ENCODE measurements at places on chromosomes 2 and 18.
A peak's percentile ranks its signal among the peaks of the same experiment; 100 is the strongest.

DNA sequence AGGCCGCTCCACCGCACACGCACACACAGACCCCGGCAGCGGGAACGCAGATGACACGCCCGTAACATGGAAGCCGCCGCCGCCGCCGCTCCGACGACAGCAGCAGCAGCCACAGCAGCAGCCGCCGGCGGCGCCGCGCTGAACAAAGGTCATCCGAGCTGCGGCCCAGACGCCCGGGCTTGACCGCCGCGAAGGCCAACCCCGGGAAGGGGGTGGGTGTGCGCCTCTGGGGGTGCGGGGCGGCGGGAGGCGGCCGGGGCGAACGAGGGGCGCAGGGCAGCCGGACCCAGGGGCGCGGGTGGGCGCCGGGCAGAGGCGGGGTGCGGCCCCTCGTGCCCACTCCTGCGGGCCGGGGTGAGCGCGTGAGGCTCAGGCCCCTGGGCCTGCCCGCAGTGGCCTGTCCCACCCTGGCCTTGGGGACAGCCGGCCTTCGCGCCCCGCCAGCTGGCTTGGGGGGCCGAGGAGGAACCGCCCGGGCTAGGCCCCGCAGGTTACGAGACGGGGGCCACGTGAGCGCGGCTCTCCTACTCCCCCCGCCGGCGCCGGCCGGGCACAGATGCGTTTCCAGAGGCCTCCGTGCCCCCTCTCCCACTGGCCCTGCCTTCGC is 1.0 kb upstream of the ZNF532 start:
- H3K27me3 ChIP-seq: no peaks in the 10 kb centered on the region
- H3K36me3 ChIP-seq: peaks cover 4% of the 10 kb centered on the region
- H3K4me3 ChIP-seq: peak overlapping the region; percentile 50

GRCh38 chr18:9642799-9643462 is 28.6 kb upstream of the PPP4R1 start:
- no peaks in the 10 kb centered on the region for H3K36me3 ChIP-seq
- no peak overlapping the region for H3K27ac ChIP-seq
- no peak for DNase-seq
- no peaks in the 10 kb centered on the region for H3K4me1 ChIP-seq

- H3K27me3 ChIP-seq: peaks cover 8% of the 10 kb centered on the region
- no peaks in the 10 kb centered on the region for H3K4me1 ChIP-seq
- H3K4me3 ChIP-seq: no peak overlapping the region
- no peaks in the 10 kb centered on the region for H3K36me3 ChIP-seq
- H3K27ac ChIP-seq: no peak overlapping the region
- no peak for DNase-seq
Measured at GRCh38 chr2:99106913-99107312, 34.6 kb upstream of the C2orf15 start.

GRCh38 chr2:150735894-150736498 is 248.5 kb upstream of the RND3 start:
- no peak for DNase-seq
- no peaks in the 10 kb centered on the region for H3K4me1 ChIP-seq
- H3K27me3 ChIP-seq: no peaks in the 10 kb centered on the region
- H3K4me3 ChIP-seq: no peak overlapping the region

DNA sequence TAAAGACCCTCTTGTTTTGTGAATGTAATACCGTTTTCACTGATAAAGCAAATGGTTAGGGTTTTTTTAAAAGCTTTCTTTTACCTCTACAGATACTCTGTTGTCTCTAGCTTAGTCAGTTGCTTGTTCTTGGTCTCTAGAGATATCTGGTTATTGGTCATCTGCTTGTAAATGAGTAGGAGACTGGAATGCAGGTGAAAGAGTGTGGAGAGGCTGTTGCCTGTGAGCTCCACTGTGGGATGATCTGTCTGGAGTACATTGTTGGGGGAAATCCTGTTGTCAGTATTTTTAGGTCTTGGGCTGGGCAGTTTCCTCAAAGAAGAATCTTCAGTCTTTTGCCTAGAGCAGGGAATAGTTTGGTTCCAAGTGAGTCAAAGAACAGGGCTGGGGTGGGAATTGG is 67.7 kb downstream of the SMCHD1 start:
- no peak for DNase-seq
- H3K27ac ChIP-seq: no peak overlapping the region
- no peaks in the 10 kb centered on the region for H3K27me3 ChIP-seq

DNA sequence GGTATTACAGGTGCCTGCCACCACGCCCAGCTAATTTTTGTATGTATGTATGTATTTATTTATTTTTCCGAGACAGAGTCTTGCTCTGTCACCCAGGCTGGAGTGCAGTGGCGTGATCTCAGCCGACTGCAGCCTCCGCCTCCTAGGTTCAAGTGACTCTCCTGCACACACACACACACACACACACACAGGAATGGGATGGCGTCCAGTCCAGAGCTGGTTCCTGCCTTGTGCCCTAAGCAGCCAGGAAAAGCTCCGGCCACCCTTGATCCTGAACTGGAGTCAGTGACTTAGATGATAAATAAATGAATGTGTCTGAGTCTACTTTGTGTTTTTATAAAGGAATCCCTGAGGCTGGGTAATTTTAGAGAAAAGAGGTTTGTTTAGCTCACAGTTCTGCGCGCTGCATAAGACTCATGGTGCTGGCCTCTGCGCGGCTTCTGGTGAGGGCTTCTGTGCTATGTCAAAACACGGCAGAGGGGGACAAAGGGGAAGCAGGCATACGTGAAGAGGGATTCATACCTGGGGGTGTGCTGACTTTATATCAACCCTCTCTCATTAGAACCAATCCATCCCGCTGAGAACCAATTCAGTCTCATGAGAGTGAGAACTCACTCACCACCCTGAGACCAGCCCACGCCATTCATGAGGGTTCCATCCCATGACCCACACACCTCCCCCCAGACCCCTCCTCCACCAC is 59.7 kb upstream of the PHLPP1 start:
- no peaks in the 10 kb centered on the region for H3K36me3 ChIP-seq
- DNase-seq: no peak
- no peaks in the 10 kb centered on the region for H3K4me1 ChIP-seq
- H3K27me3 ChIP-seq: no peaks in the 10 kb centered on the region
- H3K27ac ChIP-seq: no peak overlapping the region
- H3K4me3 ChIP-seq: no peak overlapping the region

GRCh38 chr2:157857881-157858280 is 18.2 kb downstream of the ACVR1 start:
- no peak for DNase-seq
- H3K36me3 ChIP-seq: peaks cover 8% of the 10 kb centered on the region
